ENCODE measurements at places on chromosomes 5 and 9.

GRCh38 chr5:57828221-57828620 is 345.6 kb upstream of the ACTBL2 start:
- DNase-seq, result no peak

DNA sequence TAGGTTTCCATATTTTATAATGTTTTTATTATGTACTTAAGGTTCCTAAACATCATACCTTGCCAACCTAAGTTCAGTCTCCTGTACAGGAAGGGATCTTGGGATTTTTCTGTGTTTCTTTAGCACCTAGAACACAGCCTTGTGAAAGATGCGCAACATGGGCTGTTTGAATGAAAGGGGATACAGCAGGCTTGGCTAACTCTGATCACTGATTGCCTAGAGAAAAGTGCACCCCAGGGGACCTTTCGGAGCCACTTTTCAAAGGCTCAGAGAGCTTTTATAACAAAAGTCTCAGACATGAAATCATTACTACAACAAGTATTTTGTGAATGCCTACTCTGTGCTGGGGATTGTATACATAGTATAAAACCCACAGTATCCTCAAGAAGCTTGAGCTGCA is 261.6 kb downstream of the BNC2 start:
- peak; percentile 63 for DNase-seq

- DNase-seq, result no peak
Observed at GRCh38 chr9:116178481-116179211, 25.1 kb downstream of the PAPPA start.

DNA sequence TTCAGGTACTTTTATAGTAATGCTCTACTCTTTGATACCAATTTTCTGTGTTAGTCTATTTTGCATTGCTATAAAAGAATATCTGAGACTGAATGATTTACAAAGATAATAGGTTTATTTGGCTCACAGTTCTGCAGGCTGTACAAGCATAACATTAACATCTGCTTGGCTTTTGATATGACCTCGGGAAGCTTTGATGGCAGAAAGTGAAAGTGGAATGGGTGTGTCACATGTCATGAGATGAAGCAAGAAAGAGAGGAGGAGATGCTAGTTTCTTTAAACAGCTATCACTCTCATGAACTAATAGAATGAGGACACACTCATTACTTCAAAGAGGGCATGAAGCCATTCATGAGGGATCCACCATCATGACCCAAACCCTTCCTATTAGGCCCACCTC is 270.9 kb upstream of the IL12B start:
- DNase-seq, result no peak
